H1 (cell line): ENCODE measurements at places on chromosomes 3 and 15. TPM values are rescaled to one million over a fixed set of nuclear protein-coding genes. Genes with fewer than 3 reads are reported as not detected.

TEX9 gene
- polyA plus RNA-seq: 1.7 and 3.4 TPM in 2 replicates

GUCA1C gene
- not detected in 2 replicates for polyA plus RNA-seq

ARPP21 gene
- not detected in 2 replicates for polyA plus RNA-seq

BUB1B gene
- polyA plus RNA-seq: 31.7 and 48.9 TPM in 2 replicates

MKRN3 gene
- not detected in 2 replicates for polyA plus RNA-seq

STAC gene
- 8.0 and 8.9 TPM in 2 replicates for polyA plus RNA-seq

FGF12 gene
- polyA plus RNA-seq: 3.0 and 4.1 TPM in 2 replicates

ZPLD1 gene
- polyA plus RNA-seq: not detected in 2 replicates

TCAIM gene
- 5.8 and 6.9 TPM in 2 replicates for polyA plus RNA-seq

C3orf62 gene
- polyA plus RNA-seq: 1.1 and 1.4 TPM in 2 replicates

ROBO2 gene
- 1.1 and 1.5 TPM in 2 replicates for polyA plus RNA-seq

STRA6 gene
- 14.5 and 21.0 TPM in 2 replicates for polyA plus RNA-seq

SLC9A9 gene
- polyA plus RNA-seq: 0.36 and 0.48 TPM in 2 replicates

ADIPOQ gene
- polyA plus RNA-seq: not detected in 2 replicates

XRN1 gene
- 1.7 and 1.9 TPM in 2 replicates for polyA plus RNA-seq

GOLGA8T gene
- polyA plus RNA-seq: 0.03 and 0.30 TPM in 2 replicates

ADPRH gene
- 2.3 and 2.6 TPM in 2 replicates for polyA plus RNA-seq

CBLB gene
- 10.4 and 14.5 TPM in 2 replicates for polyA plus RNA-seq

SQOR gene
- 0.20 and 0.24 TPM in 2 replicates for polyA plus RNA-seq

IFT57 gene
- polyA plus RNA-seq: 14.1 and 15.1 TPM in 2 replicates

POLQ gene
- polyA plus RNA-seq: 2.5 and 3.6 TPM in 2 replicates

GPR160 gene
- 8.2 and 14.3 TPM in 2 replicates for polyA plus RNA-seq

SI gene
- not detected in 2 replicates for polyA plus RNA-seq

LEKR1 gene
- 0.08 TPM in 2 replicates for polyA plus RNA-seq

CTXN2 gene
- polyA plus RNA-seq: 0.08 TPM in 2 replicates

MUC4 gene
- polyA plus RNA-seq: 0.89 and 2.0 TPM in 2 replicates

SETD2 gene
- 10.6 and 15.7 TPM in 2 replicates for polyA plus RNA-seq

IL5RA gene
- not detected in 2 replicates for polyA plus RNA-seq

PPM1L gene
- 2.8 and 4.0 TPM in 2 replicates for polyA plus RNA-seq

CFAP92 gene
- 0.77 and 1.2 TPM in 2 replicates for polyA plus RNA-seq

AMIGO3 gene
- 8.8 and 13.1 TPM in 2 replicates for polyA plus RNA-seq

FBXL22 gene
- 0.09 and 0.24 TPM in 2 replicates for polyA plus RNA-seq

PATL2 gene
- polyA plus RNA-seq: 1.0 and 1.3 TPM in 2 replicates

SLC9C1 gene
- polyA plus RNA-seq: 0.06 and 0.15 TPM in 2 replicates

SNX33 gene
- polyA plus RNA-seq: 14.3 and 15.7 TPM in 2 replicates

OR5K1 gene
- not detected in 2 replicates for polyA plus RNA-seq

IGDCC3 gene
- 26.8 and 42.3 TPM in 2 replicates for polyA plus RNA-seq

GP5 gene
- polyA plus RNA-seq: 0.05 and 0.14 TPM in 2 replicates

LMAN1L gene
- not detected in 2 replicates for polyA plus RNA-seq

WNT7A gene
- polyA plus RNA-seq: 0.02 and 0.11 TPM in 2 replicates

CDHR4 gene
- polyA plus RNA-seq: 0.60 and 0.96 TPM in 2 replicates

PCOLCE2 gene
- 9.4 and 11.1 TPM in 2 replicates for polyA plus RNA-seq

TBCCD1 gene
- polyA plus RNA-seq: 8.4 and 11.3 TPM in 2 replicates

MUC20 gene
- polyA plus RNA-seq: 0.19 and 0.26 TPM in 2 replicates

GOLGA8Q gene
- polyA plus RNA-seq: not detected in 2 replicates
